ENCODE measurements at places on chromosomes 11 and 22.
A peak's percentile ranks its signal among the peaks of the same experiment; 100 is the strongest.

DNA sequence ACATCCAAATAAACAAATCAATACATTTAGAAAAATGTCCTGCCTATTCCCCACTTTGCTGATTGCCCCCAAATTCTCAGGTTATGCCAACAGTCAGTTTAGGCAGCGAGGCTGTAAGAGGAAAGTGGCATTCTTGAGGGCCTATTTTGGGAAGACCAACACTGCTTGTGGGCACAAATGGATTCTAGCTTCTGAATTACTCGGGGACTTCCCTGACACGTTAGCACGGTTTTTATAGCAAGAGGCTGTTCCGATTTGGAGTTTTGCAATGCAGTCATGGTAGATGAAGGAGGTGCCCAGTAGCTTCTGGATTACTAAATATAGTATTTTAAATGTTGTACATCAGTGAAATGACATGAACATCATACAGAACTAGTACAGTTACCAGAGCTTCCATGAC, 13.1 kb downstream of the RCN1 start:
- DNase-seq = no peak

- no peak for DNase-seq
Measured at GRCh38 chr11:40276960-40277359, 1182.5 kb downstream of the LRRC4C start.

- DNase-seq = no peak
Measured at GRCh38 chr11:17560281-17561110, 13.4 kb downstream of the OTOG start.

DNA sequence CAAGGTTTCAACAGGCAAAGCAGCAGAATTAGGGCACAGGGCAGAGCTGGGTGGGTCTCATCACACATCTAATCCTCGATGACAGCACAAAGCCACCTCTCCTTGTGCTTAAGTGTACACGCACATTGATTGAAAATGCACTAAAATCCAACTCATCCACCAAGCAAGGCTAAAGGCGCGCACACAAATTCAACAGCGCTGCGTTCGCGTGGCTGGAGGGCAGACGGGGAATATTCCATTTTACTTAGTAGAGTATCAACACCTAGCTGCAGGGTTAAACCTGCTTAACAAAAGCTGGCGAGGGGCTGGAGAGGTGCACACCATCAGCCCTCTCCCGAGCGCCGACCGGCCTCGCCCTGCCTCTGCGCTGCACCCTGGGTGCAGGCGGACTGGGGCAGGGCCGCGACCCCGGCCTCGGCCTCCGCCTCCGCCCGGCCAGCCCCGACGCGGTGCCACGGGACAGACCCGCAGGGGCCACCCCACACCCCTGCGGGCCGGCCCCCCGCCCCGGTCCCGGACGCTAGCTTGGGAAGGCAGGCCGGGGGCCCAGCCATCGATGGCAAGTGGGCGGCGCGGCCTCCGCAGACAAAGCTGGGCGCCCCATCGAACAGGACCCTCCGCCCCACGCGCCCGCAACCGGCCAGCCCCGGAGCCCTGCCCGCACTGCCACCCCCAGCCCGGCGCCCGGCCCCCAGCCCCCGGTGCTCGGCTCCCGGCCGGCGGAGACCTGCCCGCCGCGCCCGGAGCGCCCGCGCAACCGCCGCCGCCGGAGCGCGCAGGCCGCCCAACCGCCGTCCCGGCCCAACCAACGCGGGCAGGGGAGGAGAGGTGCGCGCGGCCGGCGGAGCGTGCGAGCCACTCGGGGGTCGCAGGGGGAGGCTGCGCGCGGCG, 929 bp downstream of the PRDM10 start:
- peak; percentile 27 for DNase-seq

GRCh38 chr11:72974487-72975205, 160.4 kb downstream of the ATG16L2 start:
- DNase-seq = no peak

DNA sequence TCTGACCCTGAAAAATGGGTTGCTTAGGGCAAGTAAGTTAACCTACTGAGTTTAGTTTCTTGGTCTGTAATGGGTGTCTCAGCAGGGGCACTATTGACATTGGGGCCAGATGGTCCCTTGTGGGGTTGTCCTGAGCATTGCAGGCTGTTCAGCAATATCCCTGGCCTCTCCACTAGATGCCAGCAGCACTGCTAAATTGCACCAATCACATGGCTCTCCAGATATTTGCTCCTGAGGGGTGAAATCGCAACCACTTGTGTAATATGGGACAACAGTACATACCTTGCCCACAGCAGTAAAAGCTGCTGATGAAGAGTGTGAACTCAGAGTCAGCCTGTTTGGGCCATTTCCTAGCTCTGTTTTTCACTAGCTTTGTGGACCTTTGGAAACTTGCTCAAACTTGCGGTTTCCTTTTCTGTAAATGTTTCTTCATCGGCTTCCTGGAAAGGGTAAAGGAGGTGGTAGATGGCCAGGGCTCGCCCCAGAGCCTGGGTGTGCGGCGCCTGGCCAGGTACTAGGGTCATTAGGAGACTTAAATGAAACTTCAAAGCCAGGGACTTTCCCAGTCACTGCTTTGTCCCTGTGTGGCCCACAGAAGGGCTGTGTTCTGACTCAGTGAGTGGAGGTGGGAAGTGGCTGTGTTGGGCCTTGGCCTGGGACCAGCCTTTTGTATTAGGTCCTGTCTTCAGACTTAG, 13.0 kb downstream of the NCF4 start:
- peak; percentile 90 for DNase-seq

Measured in bronchial epithelial cell (primary cell).